Ureter (tissue), 1 donor: ENCODE measurements at places on chromosomes 1 and 21.
A peak's percentile ranks its signal among the peaks of the same experiment; 100 is the strongest.

GRCh38 chr1:168960595-168960994 lies 145.9 kb upstream of the ATP1B1 start:
- no peak for DNase-seq

DNA sequence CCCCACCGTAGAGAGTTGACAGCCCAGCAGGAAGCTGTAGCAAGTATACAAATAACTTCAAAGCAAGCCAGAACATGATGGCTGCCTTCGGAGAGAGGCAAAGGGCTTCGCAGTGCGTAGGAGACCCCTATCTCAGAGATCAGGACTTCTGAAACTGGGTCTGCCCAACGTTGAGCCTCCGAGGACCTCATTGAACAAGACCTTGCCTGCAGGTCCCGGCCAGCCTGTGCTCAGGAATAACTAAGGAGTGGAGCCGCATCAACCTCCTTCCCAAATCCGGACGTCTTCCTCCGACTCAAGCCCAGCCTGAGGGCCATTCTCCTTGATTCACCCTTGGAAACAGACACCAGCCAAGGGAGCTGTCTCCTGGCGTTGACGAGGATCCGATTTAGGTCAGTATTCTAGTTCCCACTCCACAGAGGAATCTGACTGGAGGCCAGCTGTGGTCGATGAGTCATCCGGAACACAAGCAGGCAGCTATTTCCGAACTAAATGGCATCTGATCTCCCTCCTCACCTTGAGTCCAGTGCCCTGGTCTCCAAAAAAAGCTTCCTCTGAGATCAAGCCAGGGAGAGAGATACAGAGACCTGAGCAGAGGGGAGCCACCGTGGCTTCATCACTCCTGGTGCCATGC lies 166.5 kb upstream of the COA6 start:
- DNase-seq: no peak

- DNase-seq: no peak
These were observed 2.5 kb upstream of the ATF6 start for GRCh38 chr1:161763522-161764098.

GRCh38 chr1:181739214-181739613 lies 255.9 kb downstream of the CACNA1E start:
- DNase-seq: no peak

DNA sequence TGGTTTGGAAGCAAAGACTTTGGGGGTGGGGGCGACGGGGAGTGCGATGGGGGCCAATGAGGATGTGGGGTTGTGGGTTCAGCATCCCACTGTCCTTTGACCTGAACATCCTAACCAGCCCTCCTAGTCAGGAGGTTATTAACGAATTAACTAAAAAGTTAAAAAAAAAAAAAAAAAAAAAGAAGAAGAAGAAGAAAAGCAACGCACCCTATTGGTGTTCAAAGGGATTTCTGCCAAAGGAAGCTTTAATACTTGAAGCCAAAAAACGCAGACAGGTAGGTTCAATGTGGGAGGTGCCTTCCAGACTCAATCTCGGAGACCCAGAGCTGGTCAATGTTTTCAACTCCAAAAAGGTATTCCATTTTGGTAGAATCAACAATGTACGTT lies 2.2 kb downstream of the CLIC6 start:
- DNase-seq: no peak

GRCh38 chr1:247494767-247495166 lies 36.9 kb upstream of the OR2B11 start:
- DNase-seq: no peak

DNA sequence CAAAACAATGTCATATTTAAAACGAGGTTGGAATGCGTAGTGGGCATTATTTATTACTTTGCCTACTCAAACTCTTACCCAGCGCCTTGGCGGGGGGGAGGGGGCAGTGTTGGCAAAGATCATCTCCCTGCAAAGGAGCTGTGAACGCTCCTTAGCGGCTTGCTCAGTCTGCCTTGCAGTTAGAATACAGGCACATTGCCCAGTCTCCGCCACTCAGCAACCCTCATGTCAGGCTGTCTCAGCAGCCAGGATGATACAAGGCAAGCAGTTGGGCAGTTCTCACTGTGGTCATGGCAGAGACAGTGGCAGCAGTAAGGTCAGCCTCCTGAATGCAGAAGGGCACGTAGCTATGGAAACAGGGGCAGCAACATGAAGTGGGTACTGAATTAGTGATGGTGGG lies 170.4 kb upstream of the KCNK2 start:
- DNase-seq: no peak

DNA sequence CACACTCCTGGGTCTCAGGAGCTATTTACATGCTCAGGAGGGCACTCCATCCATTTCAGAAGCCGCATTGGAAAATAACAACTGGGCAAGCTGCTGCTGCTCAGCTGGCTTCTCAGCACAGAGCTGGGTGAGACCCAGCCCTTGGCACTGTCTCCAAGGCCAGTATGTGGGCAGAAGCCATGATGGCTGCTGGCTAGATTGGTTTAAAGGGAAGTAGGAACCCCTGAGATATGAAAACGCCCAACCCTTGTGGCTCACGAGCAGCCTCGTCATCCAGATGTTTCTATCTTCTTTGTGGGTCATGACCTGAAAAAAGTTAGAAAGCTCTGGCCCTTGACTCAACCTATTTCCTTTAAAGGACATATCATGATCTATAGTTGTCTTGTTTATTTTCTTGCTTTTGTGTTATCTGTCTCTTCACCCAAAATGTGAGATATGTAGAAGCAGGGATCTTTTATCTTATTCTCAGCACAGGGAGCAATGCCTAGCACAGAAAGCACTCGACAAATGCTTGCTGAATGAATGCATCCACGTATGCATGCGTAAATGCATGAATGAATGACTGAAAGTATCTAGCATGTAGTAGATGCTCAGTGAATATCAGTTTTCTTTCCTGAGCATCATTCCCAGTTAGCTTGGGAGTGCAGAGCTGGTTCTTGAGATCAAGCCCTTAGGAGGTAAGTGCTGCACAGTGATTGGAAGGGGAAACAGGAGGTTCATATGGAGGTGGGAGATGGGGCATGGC lies 11.6 kb downstream of the MYBPH start:
- no peak for DNase-seq

DNA sequence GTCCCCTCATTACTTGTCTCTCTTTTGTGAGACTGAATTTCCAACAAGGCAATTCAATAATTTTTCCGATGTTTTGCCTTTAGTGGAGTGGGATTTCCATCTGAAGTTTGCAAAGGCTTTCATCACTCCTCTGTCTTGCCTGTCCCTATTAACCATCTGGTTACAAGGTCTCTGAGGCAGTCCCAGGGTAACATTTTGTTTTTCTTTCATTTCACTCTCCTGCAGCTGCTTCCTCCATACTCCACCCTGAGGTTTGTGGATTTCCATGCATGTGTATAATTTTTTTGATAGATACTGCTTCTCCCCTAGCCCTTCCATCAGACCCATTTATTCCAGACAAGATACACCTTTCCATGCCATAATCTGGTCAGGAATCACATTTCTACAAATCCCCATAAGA lies 366.8 kb downstream of the PTBP2 start:
- DNase-seq: no peak

DNA sequence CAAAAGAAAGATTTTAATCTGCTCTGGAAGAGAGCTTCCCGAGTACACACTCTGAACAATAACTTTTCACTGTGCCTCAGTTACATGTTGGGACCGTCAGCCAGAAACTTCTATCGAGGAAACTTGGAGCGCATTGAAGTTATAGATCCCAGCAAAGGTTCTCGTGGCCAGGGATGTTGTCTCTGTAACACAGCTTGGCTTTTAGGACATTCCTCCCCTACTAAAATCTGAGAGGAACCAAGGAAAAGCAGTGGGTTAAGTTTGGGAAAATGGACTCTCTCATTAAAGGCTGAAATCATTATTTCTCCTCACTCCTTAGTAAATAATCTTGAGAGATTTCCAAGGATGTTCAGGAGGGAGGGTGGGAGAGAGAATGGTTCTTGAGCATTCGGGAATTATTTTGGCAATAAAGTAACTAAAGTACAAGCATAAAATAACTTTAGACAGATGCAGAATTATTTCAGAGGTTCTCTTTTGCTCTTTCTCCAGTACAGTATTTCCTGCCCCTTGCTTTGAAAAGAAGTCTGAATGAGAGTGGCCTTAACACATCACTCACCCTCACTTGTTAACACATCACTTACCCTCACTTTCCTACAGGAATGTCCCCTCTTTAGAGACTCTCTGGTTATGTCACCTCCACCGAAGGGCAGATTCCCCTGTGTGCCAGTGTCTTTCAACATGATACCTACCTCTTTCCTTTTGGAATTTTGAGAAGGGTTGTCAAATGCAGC lies 1.8 kb upstream of the NFIA start:
- DNase-seq: no peak

DNA sequence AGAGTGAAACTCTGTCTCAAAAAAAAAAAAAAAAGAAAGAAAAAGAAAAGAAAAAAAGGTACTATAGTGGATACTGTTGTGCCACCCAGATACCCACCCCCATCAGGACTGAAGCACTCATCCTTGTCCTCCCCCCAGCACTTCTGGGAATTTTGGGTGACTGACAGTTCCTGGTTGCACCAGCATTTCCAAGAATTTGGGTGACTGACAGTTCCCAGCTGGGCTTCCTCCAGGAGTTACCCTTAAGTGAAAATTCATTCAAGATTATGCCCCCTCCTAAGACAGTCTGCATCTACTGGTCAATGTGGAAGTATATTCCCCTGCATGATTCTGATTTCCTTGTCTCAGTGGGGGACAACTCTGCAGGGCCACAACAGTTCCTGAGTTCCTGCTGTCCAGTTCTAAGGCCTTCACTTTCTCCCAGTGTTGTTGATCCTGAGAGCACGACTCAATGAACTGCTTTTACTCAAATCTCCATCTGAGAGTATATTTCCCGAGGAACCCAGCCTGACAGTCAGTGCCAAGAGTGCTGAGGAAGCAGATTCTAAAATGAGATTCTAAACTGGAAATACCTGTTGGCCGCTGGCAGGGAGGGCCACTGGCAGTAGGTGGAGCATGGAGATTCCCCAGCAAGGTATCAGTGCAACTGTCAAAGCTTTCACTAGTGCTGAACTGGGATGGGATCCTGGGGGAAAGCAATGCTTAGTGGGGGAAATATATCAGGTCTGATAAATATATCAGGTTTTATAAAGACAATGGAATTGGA lies 18.5 kb downstream of the RIIAD1 start:
- peak; percentile 66 for DNase-seq
